ENCODE measurements at places on chromosomes 5 and 9. TPM values are rescaled to one million over a fixed set of nuclear protein-coding genes. Genes with fewer than 3 reads are reported as not detected.

DNA sequence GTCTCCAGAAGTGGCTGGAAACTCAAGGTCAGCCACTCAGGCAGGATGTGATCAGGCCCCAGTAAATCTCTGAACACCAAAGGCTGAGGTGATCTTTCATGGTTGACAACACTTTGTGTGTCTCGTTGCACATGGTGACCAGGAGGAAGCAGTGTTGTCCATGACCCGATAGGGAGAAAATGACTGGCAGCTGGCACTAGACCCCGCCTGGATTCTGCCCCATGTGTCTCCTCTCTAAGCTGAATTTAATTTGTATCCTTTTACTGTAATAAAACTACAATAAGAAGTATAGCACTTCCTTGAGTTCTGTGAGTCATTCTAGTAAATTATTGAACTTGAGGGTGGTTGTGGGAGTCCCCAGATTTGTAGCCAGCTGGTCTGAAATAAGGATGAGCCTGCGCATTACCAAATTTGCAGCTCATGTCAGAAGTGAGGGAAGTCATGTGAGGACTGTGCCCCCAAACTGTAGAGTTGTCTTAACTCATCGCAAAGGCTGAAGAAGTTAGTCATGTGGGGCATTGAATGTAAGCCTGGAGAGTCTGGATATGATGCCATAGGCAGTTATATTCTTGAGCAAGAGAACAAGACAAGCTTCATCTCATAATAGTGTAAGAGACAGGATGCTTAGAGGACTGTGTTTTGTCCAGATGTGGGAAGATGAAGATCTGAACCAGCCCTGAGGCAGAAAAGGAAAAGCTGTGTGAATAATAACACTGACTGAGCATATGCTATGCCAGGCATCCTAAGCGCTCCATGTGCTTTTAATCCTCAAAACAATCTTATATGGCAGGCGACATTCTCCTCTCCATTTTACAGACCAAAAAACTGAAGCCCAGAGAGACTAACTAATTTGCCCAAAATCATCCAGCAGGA, 55.9 kb downstream of the TMEM215 start:
- no peak overlapping the region for H3K27ac ChIP-seq
- no peaks in the 10 kb centered on the region for H3K36me3 ChIP-seq
- no peak overlapping the region for H3K4me3 ChIP-seq
- no peak for DNase-seq
- peaks cover 3% of the 10 kb centered on the region for H3K27me3 ChIP-seq

- no peaks in the 10 kb centered on the region for H3K27me3 ChIP-seq
- H3K36me3 ChIP-seq = no peaks in the 10 kb centered on the region
- DNase-seq = no peak
- H3K27ac ChIP-seq = no peak overlapping the region
Measured at GRCh38 chr9:223152-223551, 8.5 kb downstream of the DOCK8 start.

OR1J2 gene
- total RNA-seq = not detected

GRCh38 chr9:108768744-108769143, 87.0 kb downstream of the ACTL7B start:
- no peaks in the 10 kb centered on the region for H3K4me1 ChIP-seq
- DNase-seq = no peak
- H3K27ac ChIP-seq = no peak overlapping the region
- no peaks in the 10 kb centered on the region for H3K36me3 ChIP-seq
- H3K27me3 ChIP-seq = peaks cover 2% of the 10 kb centered on the region

IFNA2 gene
- total RNA-seq = not detected

GABRA1 gene
- total RNA-seq = not detected

GRCh38 chr5:120690621-120691407, 226.7 kb downstream of the PRR16 start:
- no peak overlapping the region for H3K27ac ChIP-seq
- no peak for DNase-seq
- H3K4me1 ChIP-seq = no peaks in the 10 kb centered on the region

NUTM2F gene
- not detected for total RNA-seq

IFNA13 gene
- total RNA-seq = not detected

PCAT7 gene
- total RNA-seq = not detected
